Hippocampal formation (tissue), 2 donors: ENCODE measurements at places on chromosomes 5 and 9.

GRCh38 chr9:127142931-127143464 is 20.6 kb upstream of the ANGPTL2 start:
- no peak for DNase-seq

DNA sequence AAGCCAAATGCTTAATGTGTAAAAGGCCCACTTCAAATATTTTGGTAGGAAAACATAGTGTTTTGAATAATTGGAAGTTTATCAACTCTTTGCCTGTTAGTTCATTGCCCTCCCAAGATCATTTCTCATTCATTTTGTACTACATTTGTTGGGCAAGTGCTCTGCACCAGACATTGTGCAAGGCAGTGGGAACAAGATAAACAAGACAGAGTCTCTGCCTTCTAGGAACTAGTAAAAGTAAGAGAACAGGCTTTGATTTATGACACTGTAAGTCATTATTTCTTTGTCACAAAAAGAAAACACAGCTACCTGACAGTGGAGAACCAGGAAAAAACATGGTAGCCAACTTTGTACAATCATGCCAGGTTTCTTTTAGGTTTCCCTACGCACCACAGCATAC is 63.7 kb upstream of the PAM start:
- no peak for DNase-seq

DNA sequence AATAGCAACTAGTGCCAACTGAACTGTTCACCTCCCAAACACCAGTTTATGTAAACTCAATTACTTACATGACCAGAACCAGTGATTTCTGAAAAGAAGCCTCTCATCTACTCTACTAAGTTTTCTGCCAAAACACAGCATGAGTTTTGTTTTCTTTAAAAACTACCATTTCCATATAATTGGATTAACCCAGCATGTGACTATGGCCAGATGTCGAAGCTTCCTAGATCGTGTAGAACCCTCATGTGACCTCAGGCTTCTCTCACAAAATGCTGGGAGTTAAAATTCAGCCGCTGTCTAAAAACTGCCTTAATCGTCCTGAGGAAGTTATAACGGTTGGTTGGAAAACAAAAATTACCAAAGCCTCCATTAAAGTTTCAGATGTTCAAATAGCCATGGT is 303.5 kb downstream of the IRX1 start:
- no peak for DNase-seq

GRCh38 chr5:1476181-1476966 is 31.1 kb upstream of the SLC6A3 start:
- no peak for DNase-seq

GRCh38 chr5:92207151-92207550 is 824.0 kb upstream of the ARRDC3 start:
- DNase-seq, result no peak

DNA sequence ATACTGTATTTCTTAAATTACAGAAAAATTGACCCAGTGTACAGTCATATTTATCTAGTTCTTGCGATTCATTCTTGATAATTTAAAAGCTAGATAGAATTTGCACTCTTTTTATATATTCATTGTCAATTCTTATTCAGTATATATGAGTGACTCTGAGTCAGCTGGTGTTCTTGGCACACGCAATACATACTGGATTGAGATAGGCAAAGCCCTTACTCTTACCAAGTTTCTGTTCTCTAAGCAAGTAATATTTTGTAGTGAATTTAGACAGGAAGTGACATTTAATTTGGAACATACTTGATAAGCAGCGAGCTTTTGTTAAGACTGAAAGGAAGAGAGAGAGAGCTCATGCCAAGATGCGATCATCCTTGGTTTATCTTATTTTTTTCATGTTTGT is 57.7 kb downstream of the GPBP1 start:
- DNase-seq, result no peak

DNA sequence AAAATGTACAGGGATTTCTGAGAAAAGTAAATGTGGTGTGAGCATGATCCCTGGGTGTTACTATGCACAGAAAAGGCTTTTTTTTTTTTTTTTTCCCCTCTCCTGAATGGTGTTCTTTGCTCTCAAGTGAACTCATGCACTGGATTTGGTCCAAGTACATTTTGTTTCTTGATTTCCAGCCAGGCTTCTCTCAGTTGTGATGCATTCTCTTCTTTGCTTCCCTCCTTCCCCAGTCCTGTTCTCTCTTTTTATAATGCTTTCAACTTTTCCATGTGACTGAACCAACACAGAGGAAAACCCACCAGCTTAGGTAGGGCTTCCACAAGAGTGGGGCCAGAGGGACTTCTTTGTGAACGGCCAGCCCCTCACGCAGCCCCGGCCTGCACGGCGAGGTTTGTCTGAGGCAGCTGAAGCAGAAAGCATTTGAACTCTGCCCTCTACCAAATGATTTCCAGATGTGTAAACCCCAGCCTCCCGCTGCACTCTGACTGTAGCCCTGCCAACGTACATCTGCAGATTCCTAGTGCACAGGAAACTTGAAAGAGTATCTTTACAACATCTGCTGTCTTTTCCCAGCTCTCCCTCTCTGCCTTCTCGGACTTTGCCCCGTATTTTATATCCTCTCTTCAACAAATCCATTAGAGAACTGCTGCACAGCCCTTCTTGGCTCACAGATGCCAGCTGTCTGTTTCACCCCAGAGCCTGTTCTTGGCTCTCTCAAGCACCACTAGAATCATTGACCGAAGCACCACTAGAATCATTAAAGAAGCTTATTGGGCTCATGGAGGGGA is 71.8 kb upstream of the CD180 start:
- DNase-seq, result peak; percentile 94

DNA sequence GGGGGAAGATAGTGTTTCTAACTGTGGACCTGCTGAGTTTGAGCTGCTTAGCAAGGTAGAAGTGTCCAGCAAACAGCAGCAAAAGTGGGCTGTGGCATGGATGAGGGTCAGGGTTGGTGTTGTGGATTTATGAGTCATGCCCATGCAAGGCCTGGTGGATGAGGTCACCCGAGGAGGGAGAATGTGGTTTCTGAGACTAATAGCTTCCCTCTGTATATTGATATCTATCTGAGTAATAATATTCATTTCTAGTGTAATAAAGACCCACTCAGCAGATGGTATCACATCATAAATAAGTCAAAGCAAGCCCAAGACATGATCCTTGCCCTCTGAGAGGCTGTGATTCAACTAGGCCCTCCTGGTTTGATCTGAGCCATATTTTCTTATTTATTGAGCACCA is 597.8 kb upstream of the CLINT1 start:
- no peak for DNase-seq

DNA sequence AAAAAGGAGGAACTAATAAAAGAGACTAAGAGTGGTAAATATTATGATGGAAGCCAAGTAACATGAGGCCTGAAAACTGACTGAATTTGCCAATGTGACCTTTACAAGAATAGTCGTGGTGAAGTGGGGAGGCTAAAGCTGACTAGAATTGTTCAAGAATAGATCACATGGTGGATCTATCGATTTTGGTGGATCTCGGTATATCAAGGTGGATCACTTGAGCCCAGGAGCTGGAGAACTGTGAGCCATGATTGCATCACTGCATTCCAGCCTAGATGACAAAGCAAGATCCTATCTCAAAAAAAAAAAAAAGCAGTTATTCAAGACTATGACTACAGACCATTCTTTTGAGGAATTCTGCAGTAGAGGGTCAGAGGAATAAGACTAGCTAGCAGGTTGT is 15.1 kb downstream of the ERMP1 start:
- no peak for DNase-seq

GRCh38 chr5:9500625-9501024 is 45.2 kb downstream of the SEMA5A start:
- no peak for DNase-seq
